ENCODE measurements at places on chromosomes 12 and 14.

- DNase-seq = no peak
These were observed 7.5 kb downstream of the APPL2 start for GRCh38 chr12:105228494-105228893.

DNA sequence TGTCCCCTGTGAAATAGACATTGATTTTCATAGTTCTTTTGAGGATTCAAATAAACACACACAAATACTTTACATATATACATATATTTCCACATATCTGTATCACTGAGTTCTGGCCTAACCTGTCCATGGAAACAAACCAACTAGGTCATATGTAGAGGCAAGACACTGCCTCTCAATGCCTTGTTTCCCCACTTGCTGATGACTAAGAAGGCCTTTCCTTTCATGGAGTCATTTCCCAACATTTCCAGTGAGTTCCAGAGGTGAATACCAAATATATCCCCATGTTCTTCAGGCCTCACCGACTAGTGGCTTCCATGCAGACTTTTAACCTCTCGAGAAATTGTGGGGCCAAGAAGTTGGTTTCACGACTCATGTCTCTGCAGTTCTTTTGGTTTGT lies 120.8 kb downstream of the DNAI7 start:
- no peak for DNase-seq

- DNase-seq = peak; percentile 40
These were observed 565 bp downstream of the SPRYD3 start for GRCh38 chr12:53078425-53079225.

- DNase-seq = no peak
These were observed 42.5 kb downstream of the TPH2 start for GRCh38 chr12:71981149-71981548.

GRCh38 chr12:47722941-47723631 lies 2.2 kb downstream of the ENDOU start:
- no peak for DNase-seq

DNA sequence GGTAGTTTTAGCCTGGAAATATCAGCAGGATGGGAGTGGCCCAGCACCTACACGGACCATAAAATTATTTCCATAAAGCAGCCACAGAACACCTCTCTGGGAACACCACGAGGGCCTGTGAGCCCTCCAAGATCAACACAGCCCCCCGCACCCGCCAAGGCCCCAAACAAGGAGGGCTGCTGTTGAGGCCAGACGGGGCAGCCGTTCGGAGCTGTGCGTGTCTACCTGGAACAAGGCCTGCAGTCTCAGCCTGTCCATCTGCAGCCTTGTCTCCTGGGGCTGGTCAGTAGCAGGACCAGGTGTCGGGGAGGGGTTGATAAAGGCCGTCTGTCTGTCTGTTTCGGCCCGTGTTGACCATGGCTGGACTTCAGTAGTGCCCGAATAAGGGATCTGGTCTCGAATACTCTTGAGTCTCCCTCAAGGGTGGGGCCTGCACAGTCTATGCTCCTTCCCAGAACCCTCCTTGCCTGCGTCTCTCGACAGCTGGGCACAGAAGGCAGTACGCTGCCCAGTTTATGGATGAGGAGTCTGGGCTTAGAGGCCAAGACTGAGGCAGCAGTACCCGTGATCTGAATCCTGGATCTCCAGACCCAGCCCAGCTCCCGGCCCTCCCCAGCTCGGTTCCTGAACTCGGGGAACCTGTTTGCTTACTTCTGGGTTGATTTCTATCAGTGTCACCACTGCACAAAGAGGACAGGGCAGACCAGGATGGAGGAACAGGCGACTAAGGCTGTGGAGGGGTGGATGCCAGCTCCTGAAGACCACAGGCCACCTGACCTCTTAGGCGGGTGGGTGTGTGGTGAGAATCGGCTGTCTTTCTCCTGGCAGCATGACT lies 23.1 kb upstream of the DLK1 start:
- no peak for DNase-seq

DNA sequence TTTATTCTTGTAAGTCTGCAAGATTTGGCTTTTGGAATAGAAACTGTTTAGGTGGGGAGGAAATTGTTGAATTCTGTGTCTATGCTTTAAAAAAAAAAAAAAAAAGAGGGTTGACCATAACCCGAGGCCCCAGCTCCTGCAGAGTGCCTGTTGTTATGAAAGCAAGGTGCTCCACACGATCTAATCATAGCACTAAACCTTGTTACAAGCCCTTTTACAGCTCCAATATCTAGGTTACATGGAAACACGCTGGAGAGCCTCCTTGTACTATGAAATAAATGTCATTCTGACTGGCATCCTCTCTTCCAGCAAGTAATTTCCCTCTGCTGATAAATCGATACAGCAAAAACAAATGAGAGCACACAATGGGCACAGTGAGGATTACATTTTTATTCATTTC lies 303.1 kb upstream of the SOX5 start:
- DNase-seq = no peak

DNA sequence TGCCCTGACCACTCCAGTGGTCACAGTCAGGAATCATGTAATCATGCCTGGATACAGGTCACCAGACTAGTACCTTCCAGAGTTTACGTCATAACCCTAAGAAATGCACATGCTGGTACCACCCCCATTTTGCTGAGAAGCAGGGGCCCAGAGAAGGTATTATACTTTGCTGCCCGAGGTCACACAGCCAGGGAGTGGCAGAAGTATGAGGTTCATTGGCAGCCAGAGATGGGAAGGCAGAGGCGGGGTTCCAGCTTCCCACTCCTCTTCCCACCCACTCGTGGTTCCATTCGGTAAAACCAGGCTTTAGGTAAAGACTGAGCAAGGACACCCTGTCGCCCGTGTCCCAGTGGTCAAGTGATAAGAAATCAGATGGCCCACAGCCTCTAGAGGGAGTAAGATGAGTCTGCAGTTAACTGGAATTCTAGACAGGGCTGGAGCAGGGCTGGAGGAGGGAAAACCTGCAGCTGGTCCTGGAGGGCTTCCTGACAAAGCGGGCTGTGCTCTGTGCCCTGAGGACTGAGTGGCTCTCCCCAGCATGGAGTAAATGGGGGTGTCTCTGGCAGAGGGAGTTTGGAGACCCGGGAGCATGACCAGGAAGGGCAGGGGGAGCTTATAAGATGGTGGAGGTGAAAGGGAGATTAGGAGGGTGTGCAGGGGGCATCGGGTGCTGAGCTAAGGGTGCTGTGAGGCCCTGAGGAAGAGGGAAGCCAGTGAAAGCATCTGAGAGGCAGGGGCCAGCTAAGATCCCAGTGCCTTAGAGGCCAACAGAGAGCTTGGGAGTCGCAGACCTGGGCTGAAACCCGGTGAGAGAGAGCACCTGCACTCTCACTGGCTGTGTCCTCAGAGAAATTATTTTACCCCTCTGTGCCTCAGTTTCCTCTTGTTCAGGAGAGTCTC lies 5.7 kb downstream of the FAM222A start:
- no peak for DNase-seq

DNA sequence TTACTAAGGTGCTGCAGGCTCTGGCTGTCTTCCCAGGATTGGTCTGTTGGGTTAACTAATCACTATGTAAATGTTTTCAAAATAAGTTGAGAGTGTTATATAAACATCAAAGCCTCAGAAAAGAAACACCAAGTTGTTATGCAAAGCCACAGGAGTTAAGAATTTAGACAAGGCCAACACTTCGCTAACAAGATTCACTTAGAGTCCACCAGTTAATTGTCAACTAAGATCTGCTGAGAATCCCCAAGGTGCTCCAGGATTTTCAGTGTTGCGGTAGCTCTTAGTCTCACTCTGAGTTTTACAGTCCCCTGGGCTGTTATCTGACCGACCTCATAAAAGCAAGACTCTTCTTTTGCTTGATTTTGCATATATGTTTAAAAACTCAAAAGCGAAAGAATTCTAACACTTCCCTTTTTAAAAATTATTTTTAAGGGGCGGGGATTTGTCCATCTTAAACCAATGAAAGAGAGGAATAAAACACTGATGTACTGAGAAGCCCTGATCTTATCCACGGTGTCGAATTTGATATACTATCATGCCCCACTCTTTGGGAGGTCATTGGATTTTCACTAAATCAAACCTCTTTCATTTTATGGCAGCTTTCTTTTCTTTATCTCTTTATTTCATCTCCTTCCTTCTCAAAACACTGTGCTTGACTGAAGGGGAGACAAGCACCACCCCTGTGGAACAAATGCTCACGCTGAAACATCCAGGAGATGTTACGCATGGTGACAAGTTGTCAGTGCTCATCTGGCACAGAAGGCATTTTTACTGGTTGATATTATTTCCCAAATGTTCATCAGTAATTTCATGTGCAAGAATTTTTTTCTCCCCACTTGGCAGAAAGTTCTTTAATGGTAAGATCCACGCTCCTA lies 7.0 kb downstream of the NIN start:
- no peak for DNase-seq

- DNase-seq = no peak
These were observed 338.1 kb downstream of the SOX5 start for GRCh38 chr12:23611320-23611719.

- no peak for DNase-seq
These were observed 18.9 kb downstream of the BICD1 start for GRCh38 chr12:32125455-32126084.

- DNase-seq = no peak
These were observed 14.1 kb downstream of the FBXW8 start for GRCh38 chr12:116924558-116925453.

DNA sequence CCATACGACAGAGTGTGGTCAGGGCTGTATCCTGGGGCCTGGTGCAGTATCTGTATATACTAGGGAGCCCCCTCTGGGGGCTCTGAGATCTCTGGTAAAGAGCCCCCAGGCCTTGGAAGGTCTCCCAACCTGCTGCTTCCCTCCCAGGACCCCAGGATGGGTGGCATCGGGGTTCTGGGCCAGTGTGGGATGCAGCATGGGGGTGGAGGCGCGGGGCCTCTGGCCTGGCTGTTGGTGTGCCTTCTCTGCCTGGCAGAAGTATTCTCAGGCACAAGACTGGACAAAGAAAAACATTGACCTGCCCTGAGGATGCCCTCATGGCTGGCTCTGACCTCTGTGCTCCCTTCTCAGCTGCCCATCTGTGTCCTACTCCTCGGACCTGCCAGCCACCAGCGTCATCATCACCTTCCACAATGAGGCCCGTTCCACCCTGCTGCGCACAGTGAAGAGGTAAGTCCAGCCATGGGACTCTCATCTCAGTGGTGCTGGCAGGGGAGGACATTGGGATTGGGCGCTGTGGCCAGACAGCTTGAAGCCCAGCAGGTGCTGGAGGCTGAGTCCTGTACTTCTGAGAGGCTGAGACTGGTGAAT lies 64.5 kb downstream of the GALNT16 start:
- no peak for DNase-seq

Data from GM19239 (cell line).